CD4-positive, alpha-beta T cell treated with Interleukin-2 at 100 ng/mL for 4 hours (primary cell): ENCODE measurements at places on chromosomes 1 and 21.

GRCh38 chr1:154869351-154870114 is 548 bp downstream of the KCNN3 start:
- no peak for DNase-seq

GRCh38 chr1:76921590-76921989 is 54.3 kb downstream of the ST6GALNAC5 start:
- DNase-seq, result no peak

GRCh38 chr1:189752461-189752995 is 725.1 kb downstream of the BRINP3 start:
- no peak for DNase-seq

DNA sequence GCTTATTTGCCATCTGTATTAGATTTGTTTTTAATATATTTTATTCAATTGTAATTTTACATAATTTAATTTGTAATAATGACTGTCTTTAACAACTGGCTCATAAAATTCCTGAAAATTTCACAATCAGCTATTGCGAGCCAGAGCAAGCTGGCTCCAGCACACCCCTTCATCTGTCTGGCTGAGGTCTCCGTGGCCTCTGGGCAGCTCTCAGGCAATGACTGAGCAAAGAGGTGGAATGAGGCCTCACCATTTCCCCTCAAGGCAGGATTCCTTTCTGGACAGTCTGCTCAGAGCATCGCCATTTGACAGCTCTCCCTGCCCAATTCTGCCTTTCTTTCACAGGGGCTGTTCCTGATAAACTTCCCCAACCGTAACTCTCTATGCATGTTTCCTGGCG is 5.8 kb upstream of the KANK4 start:
- no peak for DNase-seq

GRCh38 chr1:157189096-157189495 is 50.9 kb upstream of the ETV3 start:
- no peak for DNase-seq

- no peak for DNase-seq
These were observed at the start of gene NAV1 for GRCh38 chr1:201538612-201539551. Gene NAV1, plus strand, starts transcription at chr1:201539127. Its CDS starts 83,758 bp downstream, at chr1:201622885.

GRCh38 chr21:27954543-27955165 is 987.8 kb upstream of the ADAMTS5 start:
- no peak for DNase-seq

DNA sequence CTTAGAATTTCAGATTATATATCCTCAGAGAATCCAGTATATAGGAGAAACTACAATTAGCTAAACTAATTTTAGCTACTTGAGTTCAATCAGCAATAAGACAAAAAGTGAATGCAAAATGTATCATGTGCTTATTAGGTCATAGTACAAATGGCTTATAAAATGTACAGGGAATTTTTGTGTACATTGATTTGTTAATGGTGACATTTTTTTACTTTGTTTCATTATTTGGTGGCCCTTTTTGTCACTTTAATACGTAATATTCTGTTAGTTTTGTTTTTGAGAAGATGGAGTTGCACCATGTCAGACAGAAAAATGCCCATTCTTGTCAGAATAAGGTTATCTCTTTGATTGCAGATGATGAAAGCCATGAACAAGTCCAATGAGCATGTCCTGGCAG is 33.6 kb downstream of the CC2D1B start:
- no peak for DNase-seq

DNA sequence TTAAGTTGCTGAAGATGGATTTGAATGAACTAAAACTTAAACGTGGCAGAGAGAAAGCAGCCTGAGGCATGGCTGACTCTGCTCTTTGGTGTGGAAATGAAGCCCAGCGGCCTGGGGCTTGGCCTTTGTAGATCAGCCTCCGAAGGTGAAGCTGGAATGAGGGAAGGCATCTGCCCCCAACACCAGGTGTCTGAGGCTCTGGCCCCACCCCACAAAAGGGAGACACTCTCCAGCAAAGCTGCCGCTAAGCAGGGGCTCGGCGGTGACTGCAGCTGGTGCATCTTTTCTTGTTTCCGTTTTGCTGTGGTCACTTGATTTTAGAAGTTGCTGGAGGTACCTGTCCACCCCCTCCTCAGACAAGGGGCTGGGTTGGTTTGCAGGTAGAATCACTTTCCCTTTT is 38.2 kb upstream of the NID1 start:
- no peak for DNase-seq

GRCh38 chr1:181257117-181257516 is 168.6 kb downstream of the IER5 start:
- DNase-seq, result no peak

- no peak for DNase-seq
These were observed 75.4 kb downstream of the VWA5B1 start for GRCh38 chr1:20366056-20366462.

DNA sequence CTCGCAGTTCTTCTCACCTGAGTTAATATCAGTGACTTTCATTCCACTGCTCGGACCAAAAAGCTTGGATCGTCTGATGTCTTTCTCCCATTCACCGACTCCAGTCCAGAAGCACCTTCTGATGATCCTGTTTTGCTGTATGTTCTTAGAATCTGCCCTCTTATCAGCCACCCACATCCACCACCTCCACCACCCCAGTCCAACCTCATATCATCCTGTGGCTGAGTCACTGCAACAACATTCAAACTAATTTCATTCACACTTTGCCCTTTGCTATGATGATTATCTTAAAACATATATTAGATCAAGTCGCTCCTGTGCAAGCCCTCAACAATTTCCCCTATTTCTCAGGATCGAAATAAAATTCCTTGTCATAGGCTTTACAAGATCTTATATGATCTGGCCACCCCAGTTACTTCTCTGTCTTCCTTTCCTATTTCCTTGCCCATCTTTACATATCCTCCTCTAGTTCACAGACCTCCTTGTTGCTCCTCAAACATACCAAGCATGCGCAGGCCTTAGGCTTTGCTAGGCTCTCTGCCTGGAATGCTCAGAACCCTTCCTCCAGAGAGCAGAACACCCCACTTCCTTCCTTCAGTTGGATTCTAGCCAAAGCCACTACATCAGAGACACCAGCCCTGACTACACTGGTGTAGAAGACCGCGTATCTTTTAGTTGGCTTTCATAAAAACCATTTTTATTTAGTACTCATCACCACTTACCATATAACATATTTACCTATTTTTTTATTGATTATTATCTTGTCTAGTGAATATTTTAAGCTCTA is 335.7 kb upstream of the GREM2 start:
- DNase-seq, result no peak

DNA sequence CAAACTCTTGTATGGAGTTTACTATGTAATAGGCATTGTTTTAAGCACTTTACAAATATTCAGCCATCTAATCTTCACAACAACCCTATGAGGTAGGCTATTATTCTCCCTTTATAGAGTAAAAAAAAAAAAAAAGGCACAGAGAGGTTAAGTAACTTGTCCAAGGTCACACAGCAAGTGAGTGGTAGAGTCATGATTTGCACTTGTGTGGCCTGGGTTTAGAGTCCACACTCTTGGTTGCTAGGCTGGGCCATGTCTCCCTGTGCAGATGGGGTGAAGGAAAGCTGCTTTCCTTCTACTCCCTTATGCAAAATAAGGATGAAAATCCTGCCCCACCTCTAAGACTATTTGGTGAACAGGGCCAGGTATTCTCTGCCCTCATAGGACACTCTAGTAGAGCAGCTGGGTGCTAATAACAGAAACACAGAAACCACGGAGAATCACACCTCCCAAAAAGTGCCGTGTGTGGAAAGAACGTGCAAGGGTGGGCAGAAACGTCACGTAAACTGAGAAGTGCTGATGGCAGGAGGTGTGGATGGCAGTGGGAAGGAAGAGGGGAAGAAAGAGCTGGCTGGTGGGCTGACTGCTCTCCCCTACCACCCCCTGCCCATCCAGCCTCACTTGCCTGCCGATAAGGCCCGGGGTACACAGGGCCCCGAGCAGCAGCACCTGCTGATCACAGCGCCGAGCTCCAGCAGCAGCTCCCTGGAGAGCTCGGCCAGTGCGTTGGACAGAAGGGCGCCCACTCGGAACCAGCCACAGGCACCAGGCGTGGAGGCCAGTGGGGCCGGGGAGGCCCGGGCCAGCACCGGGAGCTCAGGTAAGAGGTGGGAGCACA is 28.3 kb upstream of the VPS13D start:
- DNase-seq, result peak; percentile 28

- DNase-seq, result no peak
These were observed 31.8 kb upstream of the PSMG1 start for GRCh38 chr21:39215078-39215477.

- DNase-seq, result no peak
These were observed 82.1 kb downstream of the GFI1 start for GRCh38 chr1:92404661-92405060.

- DNase-seq, result no peak
These were observed 55.9 kb upstream of the WASF2 start for GRCh38 chr1:27545876-27546275.

- no peak for DNase-seq
These were observed 33.7 kb downstream of the PTGFRN start for GRCh38 chr1:116943438-116943837.

GRCh38 chr21:45581322-45581712 is 39.1 kb upstream of the SLC19A1 start:
- DNase-seq, result no peak

DNA sequence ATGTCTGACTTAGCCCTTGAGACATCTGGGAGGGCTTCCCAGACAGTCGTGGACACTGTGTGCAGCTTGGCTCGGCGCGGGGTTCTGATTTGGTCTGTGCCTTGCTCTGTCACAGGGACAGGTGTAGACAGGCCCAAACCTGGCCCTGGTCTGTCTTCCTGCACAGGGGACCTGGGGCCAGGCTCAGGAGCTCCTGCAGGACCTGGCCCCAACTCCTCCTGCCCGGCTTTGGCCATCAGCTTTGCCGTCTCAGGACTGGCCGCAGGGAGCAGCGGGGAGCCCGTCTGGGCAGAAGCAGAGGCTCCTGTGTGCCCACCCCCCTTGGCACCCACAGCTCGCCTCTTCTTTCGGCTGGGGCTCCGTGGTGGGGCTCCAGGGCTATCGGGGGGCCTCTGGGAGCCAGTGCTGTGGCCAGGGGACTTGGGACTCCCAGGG is 1.7 kb downstream of the PERM1 start:
- no peak for DNase-seq

DNA sequence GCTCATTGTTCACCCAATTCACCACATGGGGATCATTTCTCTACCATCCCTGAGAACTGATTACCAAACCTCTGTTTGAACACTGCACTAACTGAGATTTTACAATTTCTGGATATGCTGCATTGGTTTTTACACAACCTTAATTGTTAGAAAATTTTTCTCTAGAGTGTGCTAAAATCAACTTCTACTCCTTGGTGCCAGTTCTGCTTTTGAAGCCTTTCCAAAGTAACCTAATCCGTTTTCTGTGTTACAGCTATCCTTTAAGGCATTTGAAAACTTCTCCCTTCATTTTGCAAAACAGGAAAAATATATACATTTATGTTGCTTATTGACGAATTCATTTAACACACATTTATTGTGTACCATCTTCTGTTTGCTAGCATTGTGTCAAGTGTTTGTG is 23.7 kb downstream of the SMAP2 start:
- no peak for DNase-seq

- DNase-seq, result no peak
These were observed 10.7 kb upstream of the GRHL3 start for GRCh38 chr1:24308365-24309015.

- no peak for DNase-seq
These were observed 253.1 kb upstream of the ADGRL4 start for GRCh38 chr1:79259390-79260336.

DNA sequence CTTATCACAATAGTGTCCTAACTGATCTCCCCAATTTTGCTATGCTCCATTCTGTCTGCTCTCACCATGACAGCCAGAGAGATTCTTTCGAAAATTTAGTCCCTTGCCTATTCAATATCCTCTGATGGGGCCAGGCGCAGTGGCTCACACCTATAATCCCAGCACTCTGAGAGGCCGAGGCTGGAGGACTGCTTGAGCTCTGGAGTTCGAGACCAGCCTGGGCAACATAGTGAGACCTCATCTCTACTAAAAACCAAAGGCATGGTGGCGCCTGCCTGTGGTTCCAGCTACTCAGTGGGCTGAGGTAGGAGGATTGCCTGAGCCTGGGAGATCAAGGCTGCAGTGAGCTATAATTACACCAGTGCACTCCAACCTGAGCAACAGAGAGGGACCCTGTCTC is 16.1 kb upstream of the PDZK1IP1 start:
- no peak for DNase-seq

GRCh38 chr1:193520472-193520871 is 334.1 kb upstream of the B3GALT2 start:
- DNase-seq, result no peak

GRCh38 chr1:151799179-151800022 is 5.8 kb downstream of the LINGO4 start:
- DNase-seq, result no peak

- DNase-seq, result no peak
These were observed 43.4 kb upstream of the SLC19A2 start for GRCh38 chr1:169529068-169529642.

- DNase-seq, result no peak
These were observed 226.0 kb upstream of the C1orf87 start for GRCh38 chr1:60299581-60299980.

GRCh38 chr21:35628316-35628715 is 432.0 kb downstream of the SETD4 start:
- no peak for DNase-seq

GRCh38 chr1:227899820-227900449 is 47.8 kb downstream of the WNT9A start:
- no peak for DNase-seq
